ENCODE measurements at places on chromosomes 16 and 17.
A peak's percentile ranks its signal among the peaks of the same experiment; 100 is the strongest.

- no peak for DNase-seq
These were observed 652.1 kb downstream of the WWOX start for GRCh38 chr16:78751601-78752000.

GRCh38 chr17:4999430-5000093, 1.8 kb downstream of the KIF1C start:
- no peak for DNase-seq

DNA sequence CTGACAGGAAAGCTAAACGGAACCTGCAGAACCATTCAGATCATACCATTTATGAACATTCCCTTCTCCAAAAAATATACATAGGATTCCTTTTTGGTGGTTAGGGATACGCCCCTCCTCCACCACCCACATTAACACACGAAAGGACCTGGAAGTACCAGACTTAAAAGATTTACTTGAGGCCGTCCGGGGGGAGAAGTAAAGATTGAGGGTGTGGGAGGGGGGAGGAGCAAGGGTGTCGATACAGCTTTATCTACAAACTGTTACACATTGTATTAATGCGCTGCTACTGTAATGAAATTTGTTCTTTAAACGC, 537 bp downstream of the PALB2 start:
- DNase-seq, result peak; percentile 17

DNA sequence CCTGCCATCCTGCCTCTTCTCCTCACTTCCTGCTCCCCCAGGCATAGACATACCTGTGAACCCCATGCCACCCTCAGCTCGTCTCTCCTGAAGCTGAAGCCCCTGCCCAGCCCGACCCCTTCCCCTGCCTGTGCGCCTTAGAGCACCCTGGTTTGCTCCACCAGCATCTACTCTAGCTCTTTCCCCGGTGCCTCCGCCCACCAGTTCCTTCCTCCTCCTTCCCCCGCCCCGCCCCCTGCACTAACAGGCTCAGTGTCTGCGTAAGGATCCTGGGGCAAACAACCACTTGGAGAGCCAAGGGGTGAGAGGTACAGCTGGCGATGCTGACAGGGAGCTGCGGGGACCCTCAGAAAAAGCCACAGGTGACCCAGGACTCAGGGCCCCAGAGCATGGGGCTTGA, 1.9 kb downstream of the GPR142 start:
- DNase-seq, result peak; percentile 52

GRCh38 chr16:78444-79150, 572 bp downstream of the MPG start:
- DNase-seq, result peak; percentile 59

DNA sequence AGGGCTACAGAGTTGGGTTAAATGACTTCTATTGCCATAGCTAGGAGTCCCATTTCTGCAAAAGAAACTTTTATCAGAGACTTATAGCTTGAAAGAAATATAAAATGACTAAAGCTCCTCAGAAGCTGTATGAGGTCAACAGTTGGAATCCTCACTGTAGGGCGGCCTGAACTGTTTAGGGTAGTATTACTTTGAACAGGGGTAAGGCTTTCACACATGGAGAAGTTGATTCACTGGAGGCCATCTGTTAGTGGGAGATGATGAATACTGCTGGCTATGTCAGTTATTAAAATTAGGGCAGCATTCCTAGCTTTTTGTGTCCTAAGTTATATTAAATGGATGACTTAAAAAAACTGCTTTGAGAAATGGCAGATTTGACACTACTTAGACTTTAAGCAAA, 6.0 kb downstream of the TTC19 start:
- DNase-seq, result no peak

GRCh38 chr17:78294776-78295175, 63.3 kb downstream of the TMEM235 start:
- DNase-seq, result no peak

- no peak for DNase-seq
These were observed 5.4 kb upstream of the KLHL11 start for GRCh38 chr17:41870627-41871026.

- no peak for DNase-seq
These were observed 2.7 kb downstream of the MAP3K14 start for GRCh38 chr17:45313996-45314740.

GRCh38 chr17:57671667-57672632, 73.1 kb downstream of the CCDC182 start:
- peak; percentile 79 for DNase-seq

- no peak for DNase-seq
These were observed 19.7 kb upstream of the SLC25A19 start for GRCh38 chr17:75308732-75309629.

GRCh38 chr17:55444471-55445441, 23.1 kb upstream of the MMD start:
- no peak for DNase-seq

DNA sequence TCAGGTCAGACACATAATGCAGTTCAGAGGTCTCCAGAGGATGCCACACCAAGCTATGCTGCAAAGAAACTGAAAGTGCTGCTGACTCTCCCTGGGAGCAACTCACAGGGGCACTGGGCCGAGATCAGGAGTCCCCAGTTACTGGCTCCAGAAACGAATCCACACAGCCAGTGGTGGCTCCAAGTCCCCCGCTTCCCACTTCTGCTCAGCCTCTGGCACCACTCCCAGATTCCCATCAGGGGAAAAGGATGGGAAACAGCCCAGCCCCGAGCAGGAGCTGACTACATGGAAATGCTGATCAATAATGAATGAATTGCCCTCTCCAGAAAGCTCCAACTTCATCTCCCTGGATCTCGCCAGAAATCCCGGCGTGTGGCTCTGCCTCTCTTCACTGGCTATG, 62.3 kb upstream of the CDH5 start:
- DNase-seq, result peak; percentile 67

- peak; percentile 41 for DNase-seq
These were observed 498 bp downstream of the SMYD4 start for GRCh38 chr17:1829216-1829591.

- DNase-seq, result no peak
These were observed 197.3 kb upstream of the SDK2 start for GRCh38 chr17:73841431-73842060.

DNA sequence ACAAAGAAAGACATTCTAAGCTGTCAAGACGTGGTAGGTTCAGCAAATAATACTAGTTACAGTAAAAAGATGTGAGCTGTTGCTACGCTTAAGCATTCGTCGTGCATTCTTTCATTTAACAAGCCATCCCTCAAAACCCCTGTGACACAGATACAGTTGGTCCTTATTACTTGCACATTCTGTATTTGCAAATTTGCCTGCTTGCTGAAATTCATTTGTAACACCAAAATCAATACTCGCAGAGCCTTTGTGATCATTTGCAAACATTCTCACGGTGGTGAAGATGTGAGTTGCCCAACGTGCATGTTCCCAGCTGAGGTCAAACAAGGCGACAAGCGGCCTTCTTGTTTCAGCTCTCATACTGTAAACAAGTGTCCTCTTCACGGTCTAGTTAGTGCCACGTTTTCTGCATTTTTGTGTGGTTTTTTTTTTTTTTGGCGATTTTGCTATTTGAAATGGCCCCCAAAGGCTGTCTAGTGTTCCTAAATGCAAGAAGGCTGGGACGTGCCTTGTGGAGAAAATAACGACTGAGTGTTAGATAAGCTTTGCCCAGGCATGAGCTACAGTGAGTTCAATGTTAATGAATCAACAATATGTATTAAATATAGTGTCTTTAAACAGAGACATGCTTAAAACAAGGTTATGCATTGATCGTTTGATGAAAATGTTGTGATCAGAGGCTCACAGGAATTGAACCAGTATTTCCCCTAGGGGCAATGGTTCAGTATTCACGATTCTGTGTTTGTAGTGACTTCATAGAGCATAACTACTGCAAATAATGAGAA, 84.1 kb downstream of the RAB11FIP4 start:
- no peak for DNase-seq

GRCh38 chr17:32926183-32926582, 1.8 kb upstream of the TMEM98 start:
- no peak for DNase-seq

- no peak for DNase-seq
These were observed 8.7 kb upstream of the GFOD2 start for GRCh38 chr16:67727521-67728485.

GRCh38 chr17:49316258-49316570, 45.8 kb downstream of the ZNF652 start:
- DNase-seq, result no peak

- no peak for DNase-seq
These were observed 36.3 kb downstream of the MYO15A start for GRCh38 chr17:18144855-18145254.

DNA sequence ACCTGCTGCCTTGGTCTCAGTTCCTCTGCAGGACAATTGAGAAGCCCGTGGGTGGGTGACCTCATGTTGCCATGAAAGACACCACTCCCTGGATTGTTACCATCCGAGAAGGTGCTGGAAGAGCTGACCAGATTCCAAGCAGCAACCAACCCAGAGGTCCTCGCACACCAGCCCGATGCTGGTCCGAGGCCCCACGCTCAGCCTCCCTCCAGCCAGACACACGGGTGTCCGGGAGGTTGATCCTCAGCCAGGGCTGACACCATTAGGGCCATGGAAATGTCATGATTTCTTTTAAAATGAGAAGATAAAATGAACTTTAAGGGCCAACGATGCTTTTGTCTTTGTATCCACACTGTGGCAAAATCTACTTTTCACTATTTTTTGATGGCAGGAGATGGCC, 242.3 kb downstream of the RBFOX3 start:
- no peak for DNase-seq

- DNase-seq, result no peak
These were observed 439.0 kb downstream of the UTP18 start for GRCh38 chr17:51699303-51699702.

GRCh38 chr17:80153004-80153403, 6.1 kb upstream of the EIF4A3 start:
- DNase-seq, result no peak

- DNase-seq, result no peak
These were observed 1503.0 kb upstream of the CDH8 start for GRCh38 chr16:63539276-63539675.

- DNase-seq, result no peak
These were observed 12.2 kb upstream of the ZNF594 start for GRCh38 chr17:5203908-5204294.

GRCh38 chr17:71790791-71791190, 330.0 kb upstream of the SOX9 start:
- no peak for DNase-seq

DNA sequence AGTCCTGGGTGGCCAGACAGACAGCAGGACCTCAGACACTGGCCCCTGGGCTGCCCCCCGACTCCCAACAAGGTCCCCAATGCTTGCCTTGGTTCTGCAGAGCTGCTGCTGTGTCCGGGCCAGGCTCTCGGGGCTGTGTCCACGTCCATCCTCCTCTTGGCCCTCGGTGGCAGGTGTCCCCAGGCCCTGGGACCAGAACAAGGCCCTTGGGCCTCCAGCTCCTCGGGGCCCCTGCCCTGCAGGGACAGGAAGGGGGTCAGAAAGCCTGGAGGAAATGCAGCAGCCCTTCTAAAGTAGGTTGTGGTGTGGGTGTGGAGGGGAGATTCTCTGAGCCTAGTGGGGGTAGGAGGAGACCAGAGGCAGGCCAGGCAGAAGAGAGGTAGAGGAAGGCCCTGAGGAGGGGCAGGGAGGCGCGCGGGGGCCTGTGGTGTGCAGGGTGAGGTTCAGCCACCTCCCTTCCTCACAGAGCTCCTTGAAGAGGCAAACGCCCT, 2.5 kb upstream of the AXIN1 start:
- DNase-seq, result no peak

DNA sequence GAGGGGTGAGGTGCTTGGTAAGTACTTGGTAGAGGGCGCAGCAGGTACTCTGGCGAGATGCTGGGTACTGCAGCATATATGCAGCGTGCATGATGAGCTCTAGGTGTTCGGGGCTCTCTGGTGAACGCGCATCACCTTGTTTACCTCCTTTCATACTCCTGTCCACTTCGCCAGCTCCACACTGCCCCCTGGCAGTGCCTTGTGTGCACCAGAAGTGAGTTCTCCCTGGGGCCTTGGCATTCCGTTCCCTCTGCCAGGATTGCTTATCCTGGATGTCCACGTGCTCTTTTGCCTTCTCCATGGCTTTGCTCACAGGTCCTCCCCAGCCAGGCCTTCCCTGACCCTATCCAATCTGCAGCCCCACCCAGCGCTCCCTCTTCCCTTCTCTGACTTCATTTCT, 154.2 kb downstream of the MRM1 start:
- DNase-seq, result no peak

DNA sequence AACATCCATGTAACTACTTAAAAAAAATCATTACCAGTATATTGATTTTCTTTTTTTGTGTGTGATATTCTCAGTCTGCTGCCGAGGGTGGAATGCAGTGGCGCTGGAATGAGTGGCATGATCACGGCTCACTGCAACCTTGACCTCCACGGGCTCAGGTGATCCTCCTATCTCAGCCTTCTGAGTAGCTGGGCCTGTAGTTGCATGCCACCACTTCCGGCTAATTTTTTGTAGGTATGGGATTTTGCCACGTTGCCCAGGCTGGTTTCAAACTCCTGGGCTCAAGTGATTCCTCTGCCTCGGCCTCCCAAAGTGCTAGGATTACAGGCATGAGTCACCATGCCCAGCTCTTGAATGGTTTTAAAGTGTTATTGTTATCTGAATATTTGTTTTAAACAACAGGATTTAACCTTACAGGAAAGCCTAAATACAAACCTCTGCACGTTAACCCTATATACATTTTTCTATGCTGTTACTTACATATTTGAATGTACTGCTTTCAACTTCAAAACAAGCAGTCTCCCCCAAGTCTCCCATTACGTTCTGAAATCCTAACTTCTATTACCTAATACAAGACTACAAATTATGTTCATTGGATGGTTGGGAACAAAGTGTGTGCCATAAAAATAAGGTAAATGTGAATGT, 61.7 kb downstream of the KPNA2 start:
- no peak for DNase-seq

DNA sequence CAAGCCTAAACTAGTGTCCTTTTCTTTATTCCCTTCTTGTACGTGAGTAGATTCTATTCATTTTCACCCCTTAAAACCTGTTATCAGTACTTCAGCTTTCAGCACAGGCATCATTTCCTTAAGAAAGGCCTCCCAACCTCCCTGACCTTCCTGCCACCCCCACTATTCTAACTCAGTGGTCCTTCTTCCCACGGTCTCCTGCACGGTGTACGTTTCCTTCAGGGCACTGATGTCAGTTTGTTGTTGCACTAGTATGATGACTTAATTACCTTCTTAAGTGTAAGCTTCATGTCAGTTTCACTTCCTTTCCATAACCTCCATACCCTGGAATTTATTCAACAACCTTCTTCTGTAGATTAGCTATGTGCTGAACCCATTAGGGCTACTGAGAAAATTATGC, 484.2 kb downstream of the HS3ST4 start:
- no peak for DNase-seq

GRCh38 chr17:265718-266117, 84.3 kb upstream of the DOC2B start:
- DNase-seq, result no peak

Measured in femur (tissue), 1 donor.